ENCODE measurements at places on chromosomes 3 and 15.
A peak's percentile ranks its signal among the peaks of the same experiment; 100 is the strongest.

GRCh38 chr3:123743121-123743520 lies 141.0 kb downstream of the MYLK start:
- DNase-seq = peak; percentile 52

- no peak for DNase-seq
These were observed 3.2 kb downstream of the SHF start for GRCh38 chr15:45184562-45185041.

DNA sequence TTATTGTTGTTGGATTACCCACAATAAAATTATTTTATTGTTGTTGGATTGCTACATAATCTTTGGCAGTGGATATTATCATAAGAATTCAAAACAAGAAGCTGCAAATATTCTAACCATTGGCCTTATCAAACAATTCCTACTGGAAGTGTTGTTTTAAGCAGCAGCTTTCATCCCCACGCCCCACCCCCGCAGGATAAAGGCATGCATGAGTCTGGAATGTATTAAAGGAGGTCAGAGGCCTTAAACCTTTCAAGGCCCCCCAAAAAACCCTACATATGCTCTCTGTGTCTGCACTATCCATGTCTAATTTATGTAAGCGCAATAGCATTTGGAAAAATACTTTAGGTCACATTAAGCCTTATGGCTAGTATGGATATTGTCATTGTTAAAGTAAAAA lies 23.1 kb downstream of the P3H2 start:
- no peak for DNase-seq

- no peak for DNase-seq
These were observed 15.2 kb downstream of the SLTM start for GRCh38 chr15:58918239-58918638.

GRCh38 chr15:70083418-70083817 lies 14.3 kb downstream of the TLE3 start:
- no peak for DNase-seq

GRCh38 chr3:87822563-87822962 lies 236.2 kb downstream of the CGGBP1 start:
- no peak for DNase-seq

- no peak for DNase-seq
These were observed 24.8 kb downstream of the PEX5L start for GRCh38 chr3:180011927-180012326.

DNA sequence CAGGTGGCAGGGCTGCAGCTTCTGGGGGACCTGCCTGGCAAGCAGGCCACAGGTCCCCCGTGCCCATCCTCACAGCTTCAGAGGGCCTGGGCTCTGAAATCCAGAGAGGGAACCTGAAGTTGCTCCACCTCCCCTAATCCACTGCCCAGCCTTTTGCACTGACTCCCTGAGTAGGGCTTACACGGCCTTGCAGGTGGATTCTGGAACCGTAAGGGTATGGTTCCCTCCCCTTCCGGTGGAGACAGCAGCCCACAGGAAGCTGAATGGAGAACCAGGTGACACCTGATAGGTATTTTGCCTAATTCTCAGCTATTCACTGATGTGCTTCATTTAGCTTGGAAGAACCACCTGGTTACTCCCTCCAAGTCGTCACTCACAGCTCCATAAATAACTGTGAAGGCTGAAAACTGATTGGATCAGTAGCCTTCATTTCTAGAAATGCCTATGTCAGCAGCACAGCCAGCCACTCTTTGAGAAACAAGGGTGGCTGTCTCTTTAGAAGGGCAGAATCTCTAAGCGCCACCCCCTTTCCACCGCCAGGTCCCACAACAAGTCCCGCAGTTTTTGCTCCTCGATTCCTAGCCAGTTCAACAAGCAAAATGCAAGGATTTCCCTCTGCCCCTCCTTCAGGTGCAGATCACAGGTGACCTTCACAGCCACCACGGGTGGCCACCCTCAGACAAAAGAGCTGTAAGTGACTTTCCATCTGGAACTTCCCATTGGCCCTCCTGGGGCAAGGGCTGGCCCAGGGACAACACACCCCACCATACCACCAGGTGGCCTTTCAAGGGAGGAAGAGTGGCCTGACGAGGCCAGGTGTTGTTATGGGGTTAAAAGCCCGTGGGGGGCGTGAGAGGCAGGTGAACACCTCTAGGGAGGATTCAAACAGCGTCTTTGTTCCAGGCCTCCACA lies 112.9 kb downstream of the SEC22A start:
- DNase-seq = no peak
